ENCODE measurements at places on chromosomes 13 and 19. TPM values are rescaled to one million over a fixed set of nuclear protein-coding genes. Genes with fewer than 3 reads are reported as not detected.

SHC2 gene
- total RNA-seq = 24.4 TPM

DMRTC2 gene
- not detected for total RNA-seq

- no peak overlapping the region for H3K4me3 ChIP-seq
- no peak for DNase-seq
- no peaks in the 10 kb centered on the region for H3K36me3 ChIP-seq
- H3K27ac ChIP-seq = no peak overlapping the region
- H3K27me3 ChIP-seq = no peaks in the 10 kb centered on the region
These were observed 4.5 kb upstream of the EPSTI1 start for GRCh38 chr13:42996584-42996983.

DNA sequence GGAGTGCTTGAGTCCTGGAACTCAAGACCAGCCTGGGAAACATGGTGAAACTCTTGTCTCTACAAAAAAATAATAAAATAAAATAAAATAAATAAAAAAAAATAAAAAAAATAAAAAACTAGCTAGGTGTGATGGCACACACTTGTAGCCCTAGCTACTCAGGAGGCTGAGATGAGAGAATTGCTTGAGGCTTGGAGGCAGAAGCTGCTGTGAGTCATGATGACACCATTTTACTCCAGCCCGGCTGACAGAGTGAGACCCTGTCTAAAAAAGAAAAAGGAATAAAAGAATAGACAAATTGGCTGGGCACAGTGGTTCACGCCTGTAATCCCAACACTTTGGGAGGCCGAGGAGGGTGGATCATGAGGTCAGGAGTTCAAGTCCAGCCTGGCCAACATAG is 1168.9 kb downstream of the SLITRK5 start:
- no peaks in the 10 kb centered on the region for H3K27me3 ChIP-seq
- no peak overlapping the region for H3K4me3 ChIP-seq
- H3K36me3 ChIP-seq = no peaks in the 10 kb centered on the region
- H3K27ac ChIP-seq = no peak overlapping the region
- no peaks in the 10 kb centered on the region for H3K4me1 ChIP-seq

DNA sequence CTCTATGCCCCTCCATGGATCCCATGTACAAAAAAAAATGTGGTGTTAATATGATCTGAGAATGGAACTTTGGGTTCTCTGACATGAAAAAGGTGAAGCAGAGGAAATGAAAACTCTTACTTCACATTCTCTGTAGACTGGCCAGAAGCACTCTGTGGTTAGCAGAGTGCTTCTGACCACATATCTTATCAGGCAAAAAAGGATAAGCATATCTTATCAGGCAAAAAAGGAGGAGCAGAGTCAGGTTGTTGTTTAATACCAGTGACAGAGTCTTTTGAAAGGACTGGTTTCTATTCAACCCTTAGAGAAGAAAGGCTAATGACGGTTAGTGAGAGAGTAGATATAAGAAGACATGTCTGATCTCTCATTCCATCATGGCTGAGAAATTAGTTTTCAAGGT is 1404.8 kb downstream of the SLITRK1 start:
- H3K36me3 ChIP-seq = no peaks in the 10 kb centered on the region
- no peaks in the 10 kb centered on the region for H3K27me3 ChIP-seq
- H3K4me3 ChIP-seq = no peak overlapping the region
- no peak overlapping the region for H3K27ac ChIP-seq
- DNase-seq = no peak

GRCh38 chr13:43848001-43848649 is 31.4 kb downstream of the CCDC122 start:
- H3K36me3 ChIP-seq = no peaks in the 10 kb centered on the region
- no peak overlapping the region for H3K4me3 ChIP-seq
- H3K27me3 ChIP-seq = no peaks in the 10 kb centered on the region
- no peak overlapping the region for H3K27ac ChIP-seq
- no peak for DNase-seq

FOXA3 gene
- 3.7 TPM for total RNA-seq

PCDH17 gene
- 18.5 TPM for total RNA-seq

DNA sequence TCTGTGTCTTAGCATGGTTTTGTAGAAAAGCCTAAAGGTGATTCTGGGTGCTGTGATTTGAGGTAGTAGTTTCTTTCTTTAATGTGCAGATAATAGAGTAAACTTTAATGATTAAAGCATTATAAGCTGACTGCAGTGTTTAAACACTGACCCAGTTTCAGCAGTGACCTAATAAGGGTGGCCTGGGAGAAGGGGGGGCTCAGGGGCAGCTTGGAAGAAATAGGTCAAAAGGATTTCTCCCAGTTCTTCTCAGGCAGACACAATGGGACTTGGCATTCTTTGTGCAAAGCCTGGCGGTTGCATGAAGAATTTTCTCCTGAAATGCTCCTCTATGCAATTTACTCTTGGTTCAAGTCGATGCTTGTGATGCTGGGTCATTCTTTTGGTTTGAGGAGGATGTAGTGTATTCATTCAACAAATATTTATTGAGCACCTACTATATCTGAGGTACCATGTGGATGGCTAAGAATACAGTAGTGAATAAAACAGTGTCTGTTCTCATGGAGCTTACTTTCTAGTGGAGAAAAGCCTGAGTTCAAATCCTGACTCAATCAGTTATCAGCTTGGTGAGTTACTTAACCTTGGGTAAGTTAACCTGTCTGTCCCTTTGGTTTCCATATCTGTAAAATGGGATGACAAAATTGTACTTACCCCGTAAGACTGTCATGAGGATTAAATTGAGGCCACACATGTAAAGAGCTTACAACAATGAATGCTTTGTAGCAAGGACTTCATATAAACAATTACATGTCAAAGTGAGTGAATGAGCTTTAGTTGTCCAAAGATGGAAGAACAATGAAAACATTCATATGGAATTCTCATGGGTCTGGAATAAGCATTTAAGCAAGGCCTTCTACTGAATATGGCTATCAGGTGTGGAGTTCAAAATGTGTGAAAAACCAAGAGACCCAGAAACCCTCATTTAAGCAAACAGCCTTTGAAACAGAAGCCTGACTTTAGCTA is 210.2 kb downstream of the KCNRG start:
- H3K27ac ChIP-seq = no peak overlapping the region
- H3K27me3 ChIP-seq = no peaks in the 10 kb centered on the region
- no peaks in the 10 kb centered on the region for H3K4me1 ChIP-seq
- no peaks in the 10 kb centered on the region for H3K36me3 ChIP-seq
- DNase-seq = no peak

DNA sequence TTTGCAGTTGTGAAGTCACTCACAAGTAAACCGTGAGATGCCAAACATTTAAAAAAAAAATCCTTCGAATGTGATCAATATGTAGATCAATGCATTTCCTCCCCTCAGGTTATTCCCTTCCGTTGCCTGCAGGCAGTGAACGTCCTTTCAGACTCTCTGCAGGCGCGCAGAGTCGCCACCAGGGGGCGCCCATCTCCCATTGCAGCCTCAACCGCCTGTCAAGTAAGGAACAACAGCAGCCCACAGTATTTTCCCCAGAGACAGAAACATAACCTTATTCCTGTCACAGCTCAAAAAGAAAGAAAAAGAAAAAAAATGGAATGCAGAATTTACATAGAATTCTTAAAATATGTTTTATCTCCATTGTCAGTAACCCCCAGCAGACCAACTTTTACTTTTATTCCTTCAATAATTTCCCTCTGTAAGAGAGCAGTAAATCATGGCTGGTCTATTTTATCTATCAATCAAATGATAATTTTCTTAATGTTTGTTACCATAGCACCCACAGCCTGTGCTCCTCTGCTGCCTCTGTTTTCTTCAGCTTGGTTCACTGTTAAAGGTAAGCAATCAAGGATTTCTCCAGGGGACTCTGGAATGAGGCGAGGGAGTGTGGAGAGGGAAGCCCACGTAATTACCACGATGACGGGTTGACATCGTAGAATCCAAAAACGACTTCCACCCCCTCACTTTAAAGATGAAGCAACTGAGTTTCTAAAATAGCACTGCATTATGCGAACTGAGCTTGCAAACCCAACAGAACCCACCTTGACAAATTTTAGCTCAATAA is 637.6 kb upstream of the ARGLU1 start:
- H3K27ac ChIP-seq = no peak overlapping the region
- no peaks in the 10 kb centered on the region for H3K4me1 ChIP-seq
- H3K4me3 ChIP-seq = no peak overlapping the region
- H3K27me3 ChIP-seq = no peaks in the 10 kb centered on the region
- DNase-seq = peak; percentile 71

DNA sequence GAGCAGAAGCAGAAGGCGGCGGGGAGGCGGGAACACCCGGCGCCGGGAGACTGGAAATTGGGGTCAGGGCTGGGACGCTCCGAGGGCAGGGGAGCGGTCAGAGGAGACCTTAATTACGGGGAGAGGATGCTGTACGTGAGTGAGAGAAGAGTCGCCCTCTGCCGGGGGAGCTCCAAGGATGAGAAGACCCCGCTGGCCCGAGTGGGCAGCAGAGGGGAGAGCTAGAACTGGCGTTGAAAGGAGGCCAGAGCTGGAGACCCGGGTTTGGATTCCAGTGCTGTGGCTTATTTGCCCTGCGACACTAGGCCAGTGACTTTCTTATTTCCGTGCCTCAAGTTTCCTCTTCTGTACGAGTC is 536 bp downstream of the FAM32A start:
- peak; percentile 80 for DNase-seq
- H3K27me3 ChIP-seq = no peaks in the 10 kb centered on the region
- peak overlapping the region; percentile 71 for H3K27ac ChIP-seq
- no peaks in the 10 kb centered on the region for H3K4me1 ChIP-seq

CFAP97D2 gene
- total RNA-seq = not detected

KLK8 gene
- total RNA-seq = 4.2 TPM

- no peaks in the 10 kb centered on the region for H3K36me3 ChIP-seq
- peak overlapping the region; percentile 40 for H3K27ac ChIP-seq
- peak overlapping the region; percentile 58 for H3K4me3 ChIP-seq
- no peak for DNase-seq
- H3K27me3 ChIP-seq = no peaks in the 10 kb centered on the region
- peaks cover 21% of the 10 kb centered on the region for H3K4me1 ChIP-seq
These were observed 857 bp upstream of the MAP2K7 start for GRCh38 chr19:7902796-7903243.

- no peak overlapping the region for H3K4me3 ChIP-seq
- no peaks in the 10 kb centered on the region for H3K36me3 ChIP-seq
- peaks cover 22% of the 10 kb centered on the region for H3K4me1 ChIP-seq
- peak overlapping the region; percentile 6 for H3K27ac ChIP-seq
- no peaks in the 10 kb centered on the region for H3K27me3 ChIP-seq
- DNase-seq = no peak
These were observed 65.5 kb downstream of the RASA3 start for GRCh38 chr13:114066956-114067355.

Data from kidney (tissue), 22 donors.